CD4-positive, alpha-beta T cell treated with Interleukin-6 for 4 hours (primary cell): ENCODE measurements at places on chromosomes 7 and 10.

GRCh38 chr7:157575777-157576176, 239.0 kb downstream of the DNAJB6 start:
- no peak for DNase-seq

DNA sequence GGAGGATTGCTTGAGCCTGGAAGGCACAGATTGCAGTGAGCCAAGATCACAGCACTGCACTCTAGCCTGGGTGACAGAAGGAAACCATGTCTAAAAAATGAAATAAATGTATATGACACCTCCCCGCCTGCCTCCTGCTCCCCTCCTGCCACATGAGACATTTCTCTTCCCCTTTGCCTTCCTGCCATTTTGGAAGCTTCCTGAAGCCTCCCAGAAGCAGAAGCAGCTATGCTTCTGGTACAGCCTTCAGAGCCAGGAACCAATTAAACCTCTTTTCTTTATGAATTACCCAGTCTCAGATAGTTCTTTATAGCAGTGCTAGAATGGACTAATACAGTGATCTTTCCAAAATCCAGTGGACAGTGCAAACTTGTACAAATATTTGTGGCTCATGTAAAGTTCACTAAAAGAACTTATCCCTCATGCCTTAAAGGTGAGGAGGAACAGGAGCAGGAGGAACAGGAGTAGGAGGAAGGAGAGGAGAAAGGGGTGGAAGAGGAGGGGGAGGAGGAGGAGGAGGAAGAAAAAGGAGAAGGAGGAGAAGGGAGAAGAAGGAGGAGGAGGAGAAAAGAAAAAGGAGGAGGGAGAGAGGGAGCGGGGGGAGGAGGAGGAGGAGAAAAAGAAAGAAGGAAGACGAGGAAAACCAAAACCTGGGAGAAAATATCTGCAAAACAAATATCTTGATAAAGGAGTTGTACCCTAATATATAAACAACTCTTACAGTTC, 2.8 kb upstream of the ABI1 start:
- DNase-seq = no peak

- no peak for DNase-seq
These were observed 197.3 kb downstream of the PPP1R9A start for GRCh38 chr7:95104739-95105138.

DNA sequence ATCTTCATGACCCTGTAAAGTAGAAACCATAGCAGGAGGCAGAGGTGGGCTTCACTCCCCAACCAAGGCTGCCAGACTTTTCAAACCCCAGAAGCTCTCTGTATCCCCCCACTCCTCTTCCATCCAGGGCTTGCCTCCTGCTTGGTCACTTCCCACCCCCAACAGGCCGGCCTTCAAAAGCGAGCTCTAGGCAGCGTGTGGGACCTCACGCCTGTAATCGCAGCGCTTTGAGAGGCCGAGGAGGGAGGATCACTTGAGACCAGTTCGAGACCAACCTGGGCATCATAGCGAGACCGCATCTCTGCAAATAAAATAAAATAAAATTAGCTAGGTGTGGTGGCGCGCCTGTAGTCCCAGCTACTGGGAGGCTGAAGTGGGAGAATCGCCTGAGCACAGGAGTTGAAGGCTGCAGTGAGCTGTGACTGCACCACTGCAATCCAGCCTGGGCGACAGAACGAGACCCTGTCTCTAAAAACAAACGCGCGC, 743 bp upstream of the POR start:
- DNase-seq = no peak

GRCh38 chr7:138352570-138353461, 107.2 kb upstream of the TRIM24 start:
- DNase-seq = no peak

DNA sequence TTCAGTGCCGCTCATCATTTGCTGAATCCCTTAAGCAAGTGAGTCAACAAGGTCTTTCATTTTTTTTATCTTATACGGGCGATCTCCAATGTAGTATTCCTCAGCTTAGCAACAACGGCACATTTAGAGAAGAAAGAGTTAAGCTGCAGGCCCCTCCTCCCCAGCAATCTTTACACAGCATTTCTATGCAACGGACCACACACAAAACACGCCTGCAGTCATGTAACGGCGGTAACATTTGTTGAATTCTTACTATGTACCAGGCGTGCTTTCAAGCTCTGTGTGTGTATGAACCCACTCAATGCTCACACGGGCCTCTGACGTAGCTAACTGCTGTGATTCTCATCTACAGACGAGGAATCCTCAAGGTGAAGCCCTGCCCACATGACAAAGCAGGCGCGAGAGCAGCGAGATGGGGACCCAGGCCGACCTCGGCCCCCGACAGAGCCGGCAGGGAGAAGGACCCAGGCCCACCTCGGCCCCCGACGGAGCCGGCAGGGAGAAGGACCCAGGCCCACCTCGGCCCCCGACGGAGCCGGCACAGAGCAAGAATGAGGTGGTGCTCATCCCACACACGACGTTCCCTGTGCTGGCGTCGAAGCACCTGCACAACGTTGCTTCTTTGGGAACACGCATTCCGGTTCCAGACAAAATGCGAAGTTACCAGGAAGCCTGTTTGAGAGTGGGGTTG, 240.7 kb downstream of the ZMYND11 start:
- no peak for DNase-seq

DNA sequence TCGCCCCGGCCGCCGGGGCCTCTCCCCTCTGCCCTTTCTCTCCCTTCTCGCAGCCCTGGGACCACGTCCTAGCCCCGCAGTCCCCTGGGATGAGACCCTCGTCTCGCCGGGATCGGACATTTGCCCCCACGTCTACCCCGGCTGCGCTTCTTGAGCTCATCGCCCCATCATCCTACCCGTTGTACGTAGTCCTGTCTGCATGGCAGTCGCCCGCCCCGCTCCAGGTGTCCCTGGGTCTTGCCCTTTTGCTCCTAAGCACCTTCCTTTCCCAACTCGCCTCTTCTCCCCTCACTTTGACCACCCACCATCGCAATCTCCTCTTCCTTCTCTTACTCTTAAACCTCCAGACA, 582 bp downstream of the TPST1 start:
- peak; percentile 7 for DNase-seq

DNA sequence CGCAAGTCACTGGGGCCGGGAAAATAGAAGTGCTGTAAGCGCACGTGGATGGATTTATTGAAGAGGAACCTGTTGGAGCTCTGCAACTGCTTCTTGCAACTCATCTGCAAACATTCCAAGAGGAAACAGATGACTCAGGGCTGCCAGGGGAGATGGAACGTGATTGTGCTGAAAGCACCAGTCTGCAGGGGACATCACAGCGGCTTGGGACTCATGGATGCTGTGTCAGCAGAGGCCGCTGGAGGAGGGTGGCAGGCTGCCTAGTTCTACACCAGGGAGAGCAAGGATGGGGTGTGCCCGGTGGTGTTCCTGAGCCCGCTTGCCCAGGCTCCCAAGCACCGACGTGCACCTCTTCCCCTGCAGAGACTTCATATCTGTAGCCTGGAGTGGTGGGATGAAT, 515.7 kb downstream of the TCERG1L start:
- DNase-seq = no peak

DNA sequence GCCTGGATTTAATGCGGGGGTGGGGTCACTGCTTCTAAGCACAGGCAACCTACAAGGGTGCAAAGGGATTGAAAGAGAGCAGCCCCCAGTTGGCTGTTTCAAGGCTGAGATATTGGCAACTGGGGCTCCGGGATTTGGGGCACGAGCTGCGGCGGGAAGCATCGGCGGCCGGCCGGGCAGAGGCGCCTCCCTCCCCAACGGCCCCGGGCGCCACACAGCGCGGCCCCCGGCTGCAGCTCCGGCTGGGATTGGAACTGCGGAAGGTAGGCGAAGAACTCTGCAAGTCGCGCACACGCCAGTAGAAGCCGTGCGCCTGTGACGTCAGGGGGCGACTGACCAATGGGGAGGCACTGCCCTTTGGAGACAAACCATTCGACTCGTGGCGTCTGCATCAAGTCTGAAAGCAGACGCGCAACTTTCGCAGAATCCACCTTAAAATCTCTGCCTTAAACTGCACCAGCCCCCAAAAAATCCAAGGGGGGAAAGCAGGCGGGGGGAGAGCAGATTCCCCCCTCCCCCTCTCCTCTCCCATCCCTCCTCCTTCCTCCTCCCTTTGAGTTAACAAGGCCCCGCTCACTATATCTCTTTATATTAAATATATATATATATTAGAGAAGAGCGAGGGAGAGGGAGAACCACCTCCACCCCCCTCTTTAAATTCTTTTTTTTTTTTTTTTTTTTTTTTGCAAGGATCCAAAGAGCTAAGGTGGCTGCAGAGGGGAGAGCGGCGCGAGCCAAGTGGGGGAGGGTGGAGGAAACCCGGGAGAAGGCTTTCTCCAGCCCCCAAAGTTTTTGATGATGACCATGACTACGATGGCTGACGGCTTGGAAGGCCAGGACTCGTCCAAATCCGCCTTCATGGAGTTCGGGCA, at the start of gene DLX6:
DLX6 (plus strand) TSS at position 371 of the 872 bp plus-strand sequence; CDS start at position 796, 425 bp downstream.
- DNase-seq = peak; percentile 44

DNA sequence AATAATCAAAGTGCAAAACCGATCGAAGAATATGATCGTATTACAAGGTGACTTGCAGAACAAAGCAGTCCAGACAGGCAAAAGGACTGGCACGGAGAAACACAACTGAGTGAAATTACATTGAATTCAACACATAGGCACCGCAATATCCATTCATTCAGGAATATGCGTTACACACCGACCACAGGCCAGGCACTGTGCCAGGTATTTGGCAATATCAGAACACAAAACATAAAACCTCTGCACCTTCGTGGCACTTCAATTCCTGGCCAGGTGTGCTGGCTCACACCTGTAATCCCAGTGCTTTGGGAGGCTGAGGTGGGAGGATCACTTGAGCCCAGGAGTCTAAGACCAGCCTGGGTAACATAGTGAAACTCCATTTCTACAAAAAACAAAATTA, 187.9 kb downstream of the DIP2C start:
- DNase-seq = no peak

DNA sequence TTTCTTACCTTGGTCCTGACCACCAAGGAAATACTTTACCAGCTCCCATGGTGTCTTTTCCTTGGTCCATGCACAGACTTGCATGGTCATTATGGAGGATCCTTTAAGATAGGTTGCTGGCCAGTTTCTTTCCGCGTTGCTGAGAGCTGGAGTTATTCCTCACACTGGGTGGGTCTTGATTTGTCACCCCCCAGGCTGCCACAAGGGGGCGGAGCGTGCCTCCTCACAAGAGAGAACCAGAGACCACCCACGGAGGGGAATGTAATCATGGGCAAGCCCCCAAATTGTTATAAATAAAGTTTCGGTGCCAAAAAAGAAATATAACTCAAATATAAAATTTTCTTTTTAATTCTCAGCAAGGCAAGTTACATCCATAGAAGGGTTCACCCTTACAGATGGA, 10.5 kb upstream of the TRIM24 start:
- DNase-seq = peak; percentile 60

- DNase-seq = no peak
These were observed 256.5 kb upstream of the PPP2R2D start for GRCh38 chr10:131644289-131644688.
